ENCODE measurements at places on chromosomes 1 and 21.
A peak's percentile ranks its signal among the peaks of the same experiment; 100 is the strongest.

- DNase-seq, result no peak
Measured at GRCh38 chr1:84428235-84428634, 30.0 kb downstream of the DNASE2B start.

- DNase-seq, result no peak
Measured at GRCh38 chr1:206566999-206567398, 45.3 kb downstream of the EIF2D start.

DNA sequence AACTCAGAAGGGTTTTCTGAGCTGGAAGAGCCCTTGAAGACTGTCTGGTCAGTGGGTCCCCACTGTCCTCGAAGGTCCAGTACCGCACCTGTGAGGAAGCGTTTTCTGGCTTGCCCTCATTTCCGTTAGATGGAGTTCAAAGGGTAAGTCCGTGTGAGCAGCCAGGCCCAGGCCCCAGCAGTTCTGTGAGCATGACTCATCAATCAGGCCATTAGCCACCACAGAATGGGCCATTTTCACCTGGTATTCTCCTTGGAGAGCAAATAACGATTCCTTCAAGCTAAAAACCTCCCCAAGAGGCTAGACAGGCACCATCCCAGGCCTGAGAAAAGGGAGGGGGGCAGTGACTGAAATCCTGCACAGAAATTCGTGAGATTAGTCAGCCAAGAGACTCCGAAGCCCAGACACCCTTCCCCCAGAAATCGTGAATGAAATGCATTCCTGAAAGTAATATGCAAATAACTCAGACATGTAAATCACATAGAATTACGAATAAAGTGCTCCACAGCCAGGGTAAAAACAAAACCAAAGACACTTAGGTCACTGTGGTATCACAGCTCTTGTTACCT is 66.0 kb downstream of the BCAR3 start:
- peak; percentile 96 for DNase-seq

- no peak for DNase-seq
Measured at GRCh38 chr1:226322986-226323385, 14.0 kb upstream of the LIN9 start.

- DNase-seq, result peak; percentile 30
Measured at GRCh38 chr1:211635597-211636205, 39.7 kb downstream of the NEK2 start.

DNA sequence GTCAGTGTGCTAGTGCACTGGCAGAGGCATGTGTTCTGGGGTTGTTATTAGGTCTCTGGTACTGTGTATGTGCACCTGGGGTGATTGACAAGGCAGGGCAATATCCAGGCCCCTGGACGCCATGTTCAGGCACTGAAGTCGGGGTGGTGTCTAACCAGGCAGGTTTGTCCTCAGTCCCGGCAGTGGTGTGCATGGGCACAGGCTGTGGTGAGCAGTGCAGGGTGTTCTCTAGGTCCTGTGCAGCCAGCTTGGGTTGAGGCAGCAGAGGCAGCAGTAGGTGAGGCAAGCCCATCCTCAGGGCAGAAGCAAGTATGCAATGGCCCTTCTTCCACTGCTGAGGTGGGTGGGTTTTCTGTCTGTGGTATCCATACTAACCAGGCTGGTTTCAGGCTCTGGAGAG is 252.3 kb upstream of the LRRC7 start:
- no peak for DNase-seq

DNA sequence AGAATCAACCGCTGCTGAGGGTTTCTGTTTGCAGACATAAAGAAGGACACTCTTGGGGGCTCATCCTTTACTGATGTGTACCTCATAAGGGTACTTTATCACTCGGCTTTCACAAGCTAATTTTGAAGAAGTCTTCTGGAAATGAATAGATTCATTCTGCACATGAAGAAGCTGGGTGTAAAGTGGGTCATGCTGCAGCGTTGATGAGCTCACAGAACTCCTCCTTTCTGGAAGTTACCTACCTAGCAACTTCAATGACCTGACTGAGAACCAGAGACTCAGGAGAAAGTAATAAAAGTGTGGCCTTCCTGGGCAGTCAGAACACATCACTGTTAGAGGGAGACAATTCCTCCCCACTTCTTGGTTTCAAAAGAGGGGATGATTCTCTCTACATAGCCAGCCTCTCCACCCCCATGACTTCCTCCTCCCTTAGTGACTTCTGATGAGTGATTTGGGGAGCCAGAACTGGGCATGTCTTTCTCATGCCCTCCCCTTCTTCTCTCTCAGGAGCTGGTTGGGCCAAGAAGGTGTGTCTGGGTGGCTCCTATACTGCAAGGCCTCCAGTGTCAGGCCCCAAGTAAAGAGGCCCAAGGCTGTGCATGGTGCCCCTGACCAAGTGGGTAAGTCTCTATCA is 27.0 kb downstream of the PCNX2 start:
- DNase-seq, result no peak

DNA sequence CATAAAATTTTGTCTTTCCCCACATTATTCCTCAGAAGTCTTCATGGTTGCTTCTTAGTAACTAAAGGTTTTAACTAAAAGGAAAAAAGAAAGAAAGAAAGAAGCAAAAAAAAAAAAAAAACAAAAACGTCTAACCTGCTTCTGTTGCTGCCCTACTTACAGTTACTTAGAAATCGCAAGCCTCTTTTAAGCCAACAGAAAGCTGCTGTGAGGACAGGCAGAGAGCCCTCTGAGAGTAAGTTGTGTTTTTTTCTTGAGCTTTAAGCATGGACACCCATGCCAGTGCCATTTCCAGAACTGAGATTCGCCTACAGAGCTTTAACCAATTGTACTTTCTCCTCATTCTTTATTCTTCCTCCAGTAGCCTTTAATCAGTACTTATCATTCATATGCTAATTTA is 25.6 kb upstream of the RGS1 start:
- no peak for DNase-seq

- no peak for DNase-seq
Measured at GRCh38 chr21:45588086-45588825, 46.0 kb upstream of the SLC19A1 start.

GRCh38 chr1:67780637-67781036 is 52.6 kb downstream of the GNG12 start:
- no peak for DNase-seq

- DNase-seq, result peak; percentile 31
Measured at GRCh38 chr1:23732363-23733224, 10.7 kb upstream of the ELOA start.

GRCh38 chr1:206924592-206925105 is 2.9 kb upstream of the FCMR start:
- no peak for DNase-seq

GRCh38 chr1:41041614-41042270 is 20.2 kb upstream of the SLFNL1 start:
- DNase-seq, result no peak

DNA sequence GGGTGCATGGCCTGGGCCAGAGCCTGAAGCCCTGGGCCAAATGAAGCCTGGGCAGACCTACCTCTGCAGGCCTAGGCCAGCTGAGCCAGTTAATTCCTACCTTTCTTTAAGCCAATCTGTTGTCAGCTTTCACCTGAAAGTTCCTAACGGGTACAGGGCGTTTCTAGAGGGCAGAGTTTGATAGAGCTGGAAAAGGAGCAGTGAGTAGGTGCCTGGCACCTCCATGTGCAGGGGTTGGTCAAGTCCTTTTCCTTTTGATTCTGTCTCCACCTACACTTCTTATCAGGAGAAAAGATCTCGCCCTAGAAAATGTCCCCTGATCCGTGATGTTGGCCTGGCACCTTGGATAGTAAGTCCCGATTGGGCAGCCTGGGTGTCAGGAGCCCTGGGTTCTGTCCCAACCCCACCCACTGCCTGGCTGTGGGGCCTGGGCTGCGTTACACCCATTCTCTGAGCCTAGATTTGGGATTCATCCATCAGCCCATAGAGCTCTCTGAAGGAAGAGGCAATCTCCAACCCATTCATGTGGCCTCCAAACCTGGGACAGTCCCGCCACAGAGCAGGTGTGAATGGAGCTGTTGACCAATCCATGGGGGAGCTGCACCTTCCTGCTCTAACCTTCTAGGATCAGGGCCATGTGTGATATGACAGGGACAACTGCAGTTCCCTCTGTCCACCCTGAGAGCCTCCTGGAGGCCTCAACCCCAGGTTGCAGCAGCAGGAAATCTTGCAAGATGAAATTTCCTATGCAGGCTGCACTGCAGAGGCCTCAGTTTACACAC is 304.3 kb downstream of the MATN1 start:
- no peak for DNase-seq

- DNase-seq, result no peak
Measured at GRCh38 chr1:115729756-115730155, 38.8 kb downstream of the CASQ2 start.

- peak; percentile 66 for DNase-seq
Measured at GRCh38 chr1:151635479-151636072, 23.7 kb downstream of the SNX27 start.

- no peak for DNase-seq
Measured at GRCh38 chr1:118907466-118907865, 80.7 kb downstream of the TBX15 start.

DNA sequence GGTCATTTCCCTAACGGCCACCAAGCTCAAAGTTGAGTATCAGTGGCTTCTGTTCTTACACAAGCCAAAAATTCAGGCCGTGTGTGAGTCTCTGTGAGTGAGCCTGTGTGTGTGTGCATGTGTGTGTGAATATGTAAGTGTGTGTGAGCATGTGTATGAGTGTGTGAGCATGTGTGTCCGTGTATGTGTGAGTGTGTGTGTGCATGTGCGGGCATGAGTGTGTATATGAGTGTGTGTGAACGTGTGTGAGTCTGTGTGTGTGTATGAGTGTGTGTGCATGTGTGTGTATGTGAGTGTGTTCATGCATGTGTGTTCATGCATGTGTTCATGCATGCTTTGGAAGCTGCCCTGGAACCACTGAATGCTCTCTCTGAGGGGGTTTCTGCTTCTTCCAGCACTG is 105.7 kb downstream of the AJAP1 start:
- no peak for DNase-seq

GRCh38 chr1:146036241-146036964 is 14.9 kb upstream of the HJV start:
- no peak for DNase-seq

GRCh38 chr1:29860681-29861080 is 624.4 kb downstream of the PTPRU start:
- no peak for DNase-seq

- DNase-seq, result peak; percentile 30
Measured at GRCh38 chr1:119648620-119649004, 546 bp upstream of the ZNF697 start.

DNA sequence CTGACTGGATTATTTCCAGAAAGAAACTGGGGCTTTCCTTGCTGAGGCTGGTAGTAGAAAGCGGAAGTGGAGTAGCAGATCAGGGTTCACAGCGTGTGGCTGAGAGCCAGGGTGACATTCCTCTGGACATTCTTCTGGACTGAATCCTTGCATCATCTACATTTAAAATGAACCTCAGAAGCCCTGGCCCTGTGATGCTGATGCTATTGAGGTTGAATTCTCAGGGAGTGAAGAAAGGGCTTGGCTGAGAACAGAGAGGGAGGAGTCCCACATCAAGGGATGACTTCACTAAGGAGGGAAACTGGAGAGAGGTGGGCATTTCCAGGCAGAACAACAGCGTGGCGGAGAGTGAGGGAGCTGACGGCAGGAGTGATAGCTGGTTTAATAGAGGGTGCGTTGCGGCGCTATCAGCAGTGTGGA is 102.3 kb upstream of the LMO4 start:
- DNase-seq, result peak; percentile 99

GRCh38 chr1:31219489-31219888 is 20.2 kb downstream of the NKAIN1 start:
- no peak for DNase-seq

DNA sequence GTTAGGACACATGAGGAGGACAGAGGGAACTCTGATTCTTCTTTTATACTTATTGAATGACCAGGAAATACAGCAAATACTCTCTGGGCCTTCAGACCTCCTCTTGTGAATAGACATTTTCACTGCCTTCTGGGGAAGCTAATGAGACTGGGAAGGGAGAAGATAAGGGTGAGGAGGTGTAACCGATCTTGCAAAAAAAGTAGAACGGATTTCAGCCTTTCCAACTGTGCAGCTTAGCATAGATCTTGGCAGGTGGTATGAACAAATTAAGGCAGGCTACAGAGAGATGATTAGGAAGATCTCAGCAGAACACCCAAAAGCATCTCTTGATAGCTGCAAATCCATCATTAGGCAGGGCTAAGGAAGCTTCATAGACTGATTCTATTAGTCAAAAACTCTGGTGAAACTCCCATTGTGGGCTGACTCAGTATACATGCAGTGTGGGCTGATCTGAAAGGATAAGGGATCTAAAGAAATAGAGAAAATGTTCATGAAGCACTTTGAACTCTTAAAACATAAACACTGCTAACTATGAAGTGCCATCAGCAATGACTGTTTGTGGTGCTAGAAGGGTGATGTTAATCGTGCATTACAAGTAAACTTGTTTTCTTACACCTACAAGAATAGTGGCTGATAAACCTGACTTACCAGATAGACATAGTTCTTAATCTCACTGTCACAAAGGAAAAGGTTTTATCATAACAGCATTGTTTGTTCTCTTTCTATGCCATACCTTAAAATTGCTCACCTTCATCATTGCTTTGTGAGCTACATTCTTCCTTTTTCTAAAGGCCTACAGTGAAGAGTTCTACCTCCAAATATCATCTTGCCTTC is 85.5 kb upstream of the PALMD start:
- no peak for DNase-seq

DNA sequence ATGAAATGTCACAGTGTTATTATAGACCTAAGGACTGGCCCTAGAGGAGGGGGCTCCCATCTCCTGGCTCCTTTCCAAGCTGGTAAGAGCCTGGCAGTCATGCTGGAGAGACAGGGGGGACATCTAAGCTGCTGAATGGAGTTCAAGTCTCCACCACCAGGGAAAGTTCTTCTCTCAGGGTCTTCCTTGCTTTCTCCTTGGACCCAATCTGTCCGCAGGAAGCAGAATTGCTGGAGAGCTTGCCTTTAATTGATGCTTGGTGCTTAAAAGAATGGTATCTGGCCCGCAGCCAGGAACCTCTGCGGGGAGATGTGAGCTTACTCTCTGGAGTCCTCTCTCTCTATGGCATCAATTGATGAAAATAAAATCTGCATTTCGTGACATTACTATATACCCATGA is 25.1 kb downstream of the IRF2BP2 start:
- DNase-seq, result peak; percentile 73

- no peak for DNase-seq
Measured at GRCh38 chr1:13763991-13764390, 64.0 kb downstream of the PRDM2 start.

Measured in fibroblast of skin of right quadriceps (primary cell).